D341Med (cell line): ENCODE measurements at places on chromosomes 3 and 15.

DNA sequence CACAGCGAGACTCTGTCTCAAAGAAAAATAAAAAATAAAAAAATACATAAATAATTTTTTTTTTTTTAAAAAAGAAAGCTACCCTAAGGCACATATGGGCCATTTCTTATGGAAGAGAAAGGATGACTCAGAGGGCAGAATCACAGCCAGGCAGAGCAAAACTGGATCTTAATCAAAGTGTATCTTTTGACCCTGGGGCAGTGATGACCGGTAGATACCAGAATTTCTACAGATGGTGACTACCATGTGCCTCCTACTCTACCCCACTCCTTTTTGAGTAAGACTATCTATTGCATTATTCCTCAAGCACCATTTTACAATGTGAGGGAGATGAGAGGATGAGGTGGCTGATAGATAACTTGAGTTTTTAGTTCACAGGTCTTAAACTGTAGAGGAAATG is 26.0 kb downstream of the TARS3 start:
- no peak for DNase-seq

DNA sequence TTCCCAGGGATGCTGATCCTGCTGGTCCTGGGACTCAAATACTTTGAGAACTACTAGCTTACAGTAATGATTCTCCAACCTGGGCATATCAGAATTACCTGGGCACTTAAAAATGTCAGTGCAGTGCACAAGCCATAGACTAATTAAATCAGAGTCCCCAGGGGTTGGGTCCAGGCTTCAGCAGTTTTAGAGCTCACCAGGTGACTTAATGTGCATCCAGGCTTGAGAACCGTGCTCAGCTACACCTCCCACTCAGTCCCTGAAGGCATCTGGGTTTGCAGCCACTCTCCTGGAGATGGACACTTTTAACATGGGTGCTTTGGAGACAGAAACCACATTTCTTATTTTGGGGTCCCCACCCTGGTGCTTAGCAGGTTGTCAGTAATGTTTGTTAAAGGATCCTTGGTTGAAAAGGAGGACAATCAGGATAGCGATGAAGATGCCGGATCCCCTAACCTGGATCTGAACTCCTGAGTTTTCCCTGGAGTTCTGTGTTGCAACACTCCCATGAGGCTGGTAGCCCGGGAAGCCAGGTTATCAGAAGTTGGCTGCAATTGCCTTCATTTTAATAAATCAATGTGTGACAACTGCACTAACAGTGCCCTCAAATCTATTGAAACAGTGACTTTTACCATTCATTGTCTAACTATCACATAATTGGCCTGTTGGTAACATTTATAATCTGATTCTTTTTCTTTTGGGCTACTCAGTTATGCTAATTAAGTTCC is 48.1 kb downstream of the BFSP2 start:
- DNase-seq: no peak

DNA sequence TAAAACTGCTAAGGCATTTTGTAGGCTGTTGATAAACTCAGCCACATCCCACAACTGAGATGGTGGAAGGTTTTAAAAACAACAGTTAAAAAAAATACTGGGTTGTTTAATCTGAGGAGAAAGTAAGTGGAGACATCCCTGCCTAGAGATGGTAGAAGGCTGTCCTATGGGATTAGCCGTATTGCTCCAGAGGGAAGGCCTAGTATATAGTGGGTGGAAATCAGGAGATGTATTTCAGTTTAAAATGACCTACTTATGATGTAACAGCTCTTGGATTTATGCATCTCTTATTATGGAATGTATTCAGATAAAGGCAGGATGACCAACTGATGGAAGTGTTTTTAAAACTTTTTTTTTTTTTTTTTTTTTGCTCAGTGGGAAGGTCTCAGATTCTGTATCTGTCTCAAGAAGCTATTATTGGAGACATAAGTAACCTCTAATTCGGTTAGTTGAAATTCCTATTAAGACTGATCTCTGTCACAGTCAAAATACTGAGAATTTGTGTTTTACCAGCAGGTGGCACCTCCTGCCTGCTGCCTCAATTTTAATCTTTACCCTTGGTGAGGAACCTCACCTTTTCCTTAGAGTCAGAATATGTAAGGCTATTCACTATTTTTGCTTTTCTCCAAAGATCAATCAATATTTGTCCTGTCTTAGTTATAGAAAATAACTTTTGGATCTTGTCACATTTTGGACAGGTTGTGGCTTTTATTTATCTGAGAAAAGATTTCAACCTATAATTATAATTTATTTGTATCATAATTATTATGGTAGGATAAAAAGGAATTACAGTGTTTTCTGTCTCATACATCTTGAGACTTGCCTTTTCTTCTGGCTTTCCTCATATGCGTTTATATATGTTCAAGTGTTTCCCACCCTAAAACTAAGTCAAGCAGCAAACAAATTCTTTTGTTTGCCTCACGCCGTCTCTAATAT is 63.0 kb downstream of the VPS8 start:
- peak; percentile 54 for DNase-seq

- DNase-seq: no peak
Observed at GRCh38 chr15:38201714-38202113, 50.9 kb upstream of the SPRED1 start.

DNA sequence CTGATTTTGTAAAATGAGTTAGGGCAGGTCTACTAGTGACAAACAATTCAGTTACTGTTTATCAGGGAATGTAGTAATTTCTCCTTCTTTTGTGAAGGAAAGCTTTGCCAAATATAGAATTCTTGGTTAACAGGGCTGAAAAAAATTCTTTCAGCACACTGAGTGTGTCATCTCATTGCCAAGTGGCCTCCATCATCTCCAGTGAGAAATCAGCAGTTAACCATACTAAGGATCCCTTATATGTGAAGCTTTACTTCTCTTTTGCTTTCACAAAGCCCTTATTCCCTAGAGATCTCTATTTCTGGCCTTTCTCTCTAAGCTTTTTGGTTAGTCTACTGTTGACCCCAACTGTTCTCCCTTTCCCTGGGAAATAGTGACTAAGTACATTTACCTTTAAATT is 269.1 kb downstream of the SCAPER start:
- DNase-seq: no peak

DNA sequence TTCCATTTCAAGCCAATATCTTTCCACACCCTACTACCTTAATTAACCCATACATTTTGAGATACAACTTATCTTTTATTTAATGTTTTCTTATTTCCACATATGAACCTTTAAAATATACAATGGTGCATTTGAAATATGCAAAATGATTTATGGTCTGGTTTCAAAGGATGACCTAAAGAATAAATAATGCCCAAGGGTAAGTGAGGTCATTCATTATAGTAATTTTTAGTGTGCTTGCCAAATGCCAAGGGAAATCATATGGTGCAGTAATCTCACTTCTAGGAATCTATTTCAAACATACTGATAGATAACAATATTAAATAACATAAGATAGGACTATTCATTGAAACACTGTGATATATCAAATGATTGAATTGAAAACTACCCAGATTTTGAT is 1055.4 kb downstream of the AGBL1 start:
- no peak for DNase-seq

GRCh38 chr3:65758876-65759598 is 279.7 kb downstream of the MAGI1 start:
- no peak for DNase-seq

- no peak for DNase-seq
Observed at GRCh38 chr3:73706771-73707170, 82.0 kb upstream of the PDZRN3 start.

- no peak for DNase-seq
Observed at GRCh38 chr3:112653209-112653871, 12.4 kb upstream of the CCDC80 start.

DNA sequence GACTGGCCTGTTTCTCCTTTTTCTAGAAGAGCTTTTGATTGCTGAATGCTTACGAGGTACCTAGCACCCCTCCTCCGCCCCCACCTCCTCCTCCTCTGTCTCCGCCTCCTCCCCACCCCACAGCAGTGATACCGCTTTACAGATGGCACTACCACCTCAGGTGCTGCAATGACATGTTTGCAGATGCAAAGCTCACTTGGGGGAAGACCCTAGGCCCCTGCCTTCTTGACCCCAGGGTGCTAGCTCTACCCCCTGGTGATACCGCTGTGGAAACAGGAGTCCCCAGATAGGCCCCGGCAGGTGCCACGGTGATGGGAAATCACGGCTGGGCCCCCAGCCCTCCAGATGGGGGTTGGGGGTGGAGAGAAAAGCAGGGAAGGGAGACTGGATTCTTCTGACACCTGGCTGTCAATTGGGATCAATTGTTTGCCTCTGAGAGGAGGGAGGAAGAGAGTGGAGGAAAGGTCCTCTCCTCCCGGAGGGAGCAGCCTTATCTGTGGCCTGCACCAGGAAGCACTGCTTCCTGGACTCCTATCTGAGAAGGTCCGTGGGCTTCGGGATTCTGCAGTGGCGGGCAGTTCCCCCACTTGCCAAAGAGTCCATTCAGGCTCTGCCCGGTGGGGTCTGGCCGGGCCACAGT is 37.6 kb downstream of the DNASE1L3 start:
- DNase-seq: no peak

DNA sequence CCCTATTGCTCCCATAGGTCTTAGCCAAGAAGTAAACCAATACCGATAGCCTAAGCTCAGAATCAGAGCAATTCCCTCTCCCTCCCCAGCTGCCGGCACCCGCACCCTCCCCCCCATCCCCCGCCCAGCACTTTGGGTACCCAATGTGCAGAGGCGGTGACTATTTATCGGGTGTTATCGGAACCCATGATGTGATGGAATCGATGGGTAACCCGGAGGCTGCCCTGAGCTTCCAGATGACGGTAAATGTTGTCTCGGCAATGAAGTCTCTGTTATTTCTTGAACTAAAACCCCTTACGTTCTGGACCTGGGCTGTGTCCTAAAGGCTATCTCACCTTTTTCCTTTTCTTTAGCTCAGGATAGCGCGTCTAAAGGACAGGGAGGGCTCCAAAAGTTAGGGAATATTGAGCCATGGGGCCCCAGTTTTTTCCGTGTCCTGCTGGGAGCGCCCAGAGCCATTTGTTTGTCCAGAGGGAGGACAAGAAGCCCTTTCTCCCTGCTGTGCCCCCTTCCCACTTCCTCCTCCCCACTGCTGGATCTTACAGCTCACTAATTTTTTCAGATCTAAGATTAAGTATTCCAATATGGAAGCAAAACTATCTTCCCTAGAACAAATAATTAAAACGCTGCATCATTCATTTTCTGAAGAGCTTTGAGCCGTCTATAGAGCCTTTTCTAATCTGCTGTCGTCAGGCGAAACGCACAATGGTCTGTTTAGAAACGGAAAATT is 1.5 kb downstream of the SLITRK3 start:
- no peak for DNase-seq

DNA sequence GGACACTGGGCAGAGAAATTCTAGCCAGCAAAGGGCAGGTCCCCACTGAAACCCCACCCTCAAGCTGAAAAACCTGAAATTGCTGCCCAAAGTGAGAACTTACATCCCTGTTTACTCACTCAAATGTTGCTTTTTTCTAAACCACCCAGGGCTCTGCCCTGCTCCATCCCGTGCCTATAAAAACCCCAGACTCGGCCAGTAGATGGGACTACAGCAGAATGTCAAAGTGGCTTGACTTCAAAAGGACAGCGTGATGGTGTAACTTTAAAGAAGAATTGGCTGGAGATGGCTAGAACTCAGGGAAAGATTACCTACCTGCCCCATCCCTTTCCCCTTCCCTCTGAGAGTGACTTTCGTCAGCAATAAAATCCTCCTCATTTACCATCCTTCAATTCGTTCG is 246.9 kb downstream of the PYDC2 start:
- DNase-seq: no peak

DNA sequence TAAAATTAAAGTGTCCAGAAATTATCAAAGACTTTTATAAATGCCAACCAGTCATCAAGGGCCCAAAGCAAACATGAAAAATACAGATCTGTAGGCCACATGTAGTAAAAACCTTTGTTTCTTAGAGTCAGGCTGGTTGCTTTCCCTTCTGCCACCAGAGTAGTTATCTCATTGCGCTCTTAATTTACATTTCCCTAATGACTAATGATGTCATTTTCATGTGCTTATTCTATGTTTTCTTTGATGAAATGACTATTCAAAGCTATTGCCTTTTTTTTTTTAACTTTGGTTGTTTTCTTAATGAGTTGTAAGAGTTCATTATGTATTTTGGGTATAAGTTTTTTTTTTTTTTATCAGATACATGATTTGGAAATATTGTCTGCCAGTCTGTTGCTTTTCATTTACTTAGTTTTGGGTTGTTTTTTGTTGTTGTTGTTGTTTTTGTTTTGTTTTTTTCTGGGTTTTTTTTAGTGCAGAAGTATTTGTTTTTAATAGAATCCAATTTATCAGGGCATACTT is 140.6 kb downstream of the HCN4 start:
- no peak for DNase-seq

- no peak for DNase-seq
Observed at GRCh38 chr15:64870353-64870752, 28.6 kb downstream of the PLEKHO2 start.

DNA sequence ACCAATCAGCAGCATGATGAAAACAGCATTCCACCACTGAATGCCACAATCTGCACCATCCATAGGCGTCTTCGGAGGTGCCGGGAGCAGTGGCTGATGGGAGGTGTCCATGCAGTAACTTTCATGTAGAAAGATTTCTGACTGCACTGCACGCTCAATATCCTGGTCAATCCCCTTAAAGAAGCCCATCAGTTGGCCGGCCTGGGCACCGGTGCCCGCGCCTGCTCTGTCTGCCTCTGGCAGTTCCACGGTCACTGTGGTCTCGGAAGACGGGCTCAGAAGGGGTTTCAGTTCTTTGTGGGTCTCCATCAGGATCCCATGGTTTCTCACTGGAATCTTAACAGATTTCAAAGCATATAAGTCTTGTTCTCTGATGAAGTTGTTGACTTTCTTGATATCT is 3.9 kb downstream of the LYSMD4 start:
- DNase-seq: no peak

DNA sequence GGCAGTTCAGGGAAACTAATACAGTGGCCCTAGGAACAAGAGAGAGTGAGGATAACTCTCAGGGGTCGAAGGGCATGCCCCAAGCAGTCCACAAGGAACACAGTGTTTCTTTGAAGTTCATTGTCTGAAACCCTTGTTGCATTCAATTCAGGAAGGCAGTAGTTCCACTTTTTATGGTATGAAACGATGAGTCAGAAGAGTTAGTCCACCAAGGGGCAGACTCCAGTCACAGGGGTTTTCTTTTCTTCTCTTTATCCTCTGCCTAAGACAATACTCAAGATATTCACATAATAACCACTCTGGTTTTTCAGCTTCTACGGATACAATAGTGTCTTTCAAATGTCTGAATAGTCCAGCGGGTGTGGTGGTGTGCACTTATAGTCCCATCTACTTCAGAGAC is 23.7 kb upstream of the TICRR start:
- DNase-seq: no peak
